ENCODE measurements at places on chromosomes 3 and 15.

- no peak for DNase-seq
These were observed 307.9 kb upstream of the CBLB start for GRCh38 chr3:106176734-106177133.

DNA sequence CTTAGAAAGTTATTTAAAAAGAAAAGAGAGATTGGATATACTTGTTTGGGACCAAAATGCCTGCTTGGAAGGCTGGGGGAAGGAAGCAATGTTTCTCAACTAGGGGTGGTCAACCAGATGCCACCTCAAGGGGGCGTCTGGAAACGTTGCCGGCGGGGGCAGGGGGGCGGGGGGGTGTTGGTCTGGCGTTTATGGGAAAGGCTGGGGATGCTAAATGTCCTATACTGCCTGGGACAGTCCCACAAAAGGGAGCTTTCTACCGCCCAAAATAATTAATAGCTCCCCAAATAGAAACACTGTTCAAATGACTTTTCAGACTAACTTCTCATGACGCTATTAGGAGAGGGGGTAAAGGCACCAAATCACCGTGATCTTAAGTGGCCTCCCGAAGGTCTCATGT, 2.2 kb downstream of the POLG start:
- no peak for DNase-seq

DNA sequence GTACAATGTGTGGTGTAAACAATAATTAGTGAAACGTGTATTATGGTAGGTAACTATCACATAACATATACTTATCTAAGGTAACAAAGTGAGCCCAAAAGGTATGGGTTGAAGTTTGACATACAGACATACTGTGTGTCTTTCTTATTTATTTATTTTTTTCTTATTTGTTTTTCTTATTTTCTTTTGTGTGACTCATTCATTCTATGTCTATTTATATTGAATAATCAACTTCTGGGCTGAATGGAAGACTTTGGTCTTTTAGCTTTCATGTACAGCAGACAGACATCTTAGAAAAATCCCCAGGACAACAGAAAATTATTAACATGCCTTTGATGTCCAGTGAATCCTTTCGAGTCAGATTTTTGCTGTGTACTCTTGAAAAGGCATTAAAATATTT, 200.3 kb upstream of the SLC2A2 start:
- DNase-seq: no peak

- DNase-seq: no peak
These were observed 25.9 kb upstream of the SMAD3 start for GRCh38 chr15:67039384-67040075.

DNA sequence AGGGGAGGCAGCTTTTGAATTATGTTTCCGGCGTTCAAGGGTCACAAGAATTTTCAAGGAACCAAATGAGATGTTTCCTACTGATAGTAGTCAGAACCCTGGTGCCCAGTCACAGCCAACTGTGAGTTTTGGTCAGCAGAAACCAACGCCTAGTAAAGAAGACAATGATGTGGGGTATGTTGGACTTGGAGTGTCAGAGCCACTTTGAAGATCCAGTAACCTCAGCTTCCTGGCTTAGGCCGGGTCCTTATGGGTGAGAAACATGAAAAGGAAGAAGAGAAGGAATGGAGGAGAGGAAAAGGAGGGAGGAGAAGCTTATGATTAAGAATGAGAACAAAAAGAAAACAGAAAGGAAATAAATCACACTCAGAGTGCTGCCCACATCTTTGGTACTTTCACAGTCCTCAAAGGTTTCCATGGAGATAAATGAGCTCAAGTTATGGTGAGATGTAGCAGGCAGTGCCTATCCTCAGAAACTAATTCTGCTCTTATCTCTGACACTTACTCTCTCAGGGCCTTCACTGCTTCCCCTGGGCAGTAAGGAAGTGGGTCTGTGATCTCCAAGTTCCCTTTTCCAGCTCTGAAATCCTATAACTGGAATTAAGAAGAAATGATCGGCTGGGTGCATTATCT, 2.0 kb upstream of the MCF2L2 start:
- DNase-seq: no peak

GRCh38 chr3:166257715-166258114, 420.5 kb upstream of the BCHE start:
- DNase-seq: no peak

DNA sequence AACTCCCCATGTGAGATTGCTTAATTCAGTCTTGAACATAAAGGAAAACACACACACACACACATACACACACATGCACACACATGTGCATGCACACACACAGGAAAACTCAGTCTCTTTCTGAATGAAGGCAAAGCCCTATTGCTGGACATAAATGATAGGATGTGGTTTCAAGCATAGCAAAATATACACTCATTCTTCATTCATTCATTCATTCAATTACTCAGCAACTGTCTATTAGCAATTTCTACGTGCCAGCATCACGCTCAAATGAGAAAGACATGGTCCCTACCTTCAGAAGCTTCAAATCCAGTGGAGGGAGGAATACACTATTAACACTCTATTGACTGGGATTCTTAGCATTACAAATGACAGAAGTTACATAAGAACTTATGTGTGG, 41.8 kb upstream of the UBE2E2 start:
- DNase-seq: no peak

DNA sequence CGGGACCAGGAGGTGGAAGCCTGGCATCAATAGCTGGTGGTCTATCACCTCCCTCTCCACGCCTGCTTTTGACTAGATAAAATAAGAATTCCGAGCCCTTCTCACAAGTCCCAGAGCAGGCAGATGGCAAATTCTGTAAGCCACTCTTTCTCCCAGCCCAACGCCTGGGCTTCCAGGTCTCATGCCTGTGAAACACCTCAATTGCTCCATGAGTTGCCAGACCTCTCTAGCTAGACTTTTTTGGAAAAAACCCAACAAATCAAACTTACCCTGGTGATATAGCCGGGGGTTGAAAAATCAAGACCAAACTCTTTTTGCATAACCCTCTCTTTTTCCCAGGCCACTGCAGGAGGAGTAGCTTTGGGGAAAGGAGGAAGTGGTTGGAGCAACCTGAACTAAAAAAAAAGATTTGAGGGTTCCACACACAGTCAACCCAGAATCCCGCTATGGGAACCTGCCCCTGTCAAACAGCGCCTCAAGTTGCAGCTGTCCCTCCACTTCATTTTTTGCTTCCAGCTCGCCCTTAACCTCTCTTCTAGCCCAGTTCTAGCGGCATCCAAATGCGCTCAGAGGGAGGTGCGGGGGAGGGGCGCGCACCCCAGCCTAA, 7.0 kb downstream of the BHLHE40 start:
- DNase-seq: no peak

- DNase-seq: no peak
These were observed 43.0 kb downstream of the ZBTB38 start for GRCh38 chr3:141411251-141411771.

DNA sequence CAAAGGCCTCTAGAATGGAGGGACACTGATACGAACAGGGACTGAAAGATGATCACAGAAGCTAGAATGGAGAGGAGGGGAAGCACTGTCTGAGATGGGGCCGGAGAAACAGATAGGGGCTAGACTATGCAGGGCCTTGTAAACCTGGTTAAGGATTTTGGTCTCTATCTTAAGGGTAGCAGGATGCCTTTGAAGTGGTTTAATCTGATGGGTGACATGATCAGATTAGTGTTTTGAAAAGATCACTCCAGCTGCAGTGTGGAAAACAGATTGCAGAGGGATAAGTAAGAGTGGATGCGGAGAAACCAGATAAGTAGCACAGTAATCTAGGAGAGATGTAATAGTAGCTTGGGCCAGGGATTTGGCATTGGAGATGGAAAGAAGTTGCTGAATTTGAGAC, 108.1 kb downstream of the RSRC1 start:
- DNase-seq: no peak

GRCh38 chr3:129892486-129892856, 1.0 kb downstream of the TMCC1 start:
- DNase-seq: no peak

GRCh38 chr3:61057464-61057863, 193.8 kb downstream of the FHIT start:
- no peak for DNase-seq

GRCh38 chr3:129888771-129889170, 4.7 kb downstream of the TMCC1 start:
- no peak for DNase-seq

- no peak for DNase-seq
These were observed 84.3 kb upstream of the SPATA16 start for GRCh38 chr3:173225351-173225750.

DNA sequence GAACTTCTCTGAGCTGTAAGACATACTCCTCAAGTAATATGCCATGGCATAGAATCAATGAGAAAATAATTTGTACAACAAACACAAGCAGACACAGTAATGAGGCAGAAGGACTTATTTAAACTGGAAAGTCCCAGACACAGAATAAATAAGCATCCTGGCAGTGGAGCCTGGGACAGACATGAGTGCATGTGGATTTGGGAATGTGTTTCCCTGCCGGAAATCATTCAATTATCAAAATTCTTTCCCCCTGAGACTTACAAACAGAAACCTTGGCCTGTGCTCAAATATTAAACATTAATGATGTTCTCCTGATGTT, 520.1 kb downstream of the ROBO1 start:
- DNase-seq: no peak

All from esophagus squamous epithelium (tissue), 5 donors.